ENCODE measurements at places on chromosomes 13 and 19. TPM values are rescaled to one million over a fixed set of nuclear protein-coding genes. Genes with fewer than 3 reads are reported as not detected.

DNA sequence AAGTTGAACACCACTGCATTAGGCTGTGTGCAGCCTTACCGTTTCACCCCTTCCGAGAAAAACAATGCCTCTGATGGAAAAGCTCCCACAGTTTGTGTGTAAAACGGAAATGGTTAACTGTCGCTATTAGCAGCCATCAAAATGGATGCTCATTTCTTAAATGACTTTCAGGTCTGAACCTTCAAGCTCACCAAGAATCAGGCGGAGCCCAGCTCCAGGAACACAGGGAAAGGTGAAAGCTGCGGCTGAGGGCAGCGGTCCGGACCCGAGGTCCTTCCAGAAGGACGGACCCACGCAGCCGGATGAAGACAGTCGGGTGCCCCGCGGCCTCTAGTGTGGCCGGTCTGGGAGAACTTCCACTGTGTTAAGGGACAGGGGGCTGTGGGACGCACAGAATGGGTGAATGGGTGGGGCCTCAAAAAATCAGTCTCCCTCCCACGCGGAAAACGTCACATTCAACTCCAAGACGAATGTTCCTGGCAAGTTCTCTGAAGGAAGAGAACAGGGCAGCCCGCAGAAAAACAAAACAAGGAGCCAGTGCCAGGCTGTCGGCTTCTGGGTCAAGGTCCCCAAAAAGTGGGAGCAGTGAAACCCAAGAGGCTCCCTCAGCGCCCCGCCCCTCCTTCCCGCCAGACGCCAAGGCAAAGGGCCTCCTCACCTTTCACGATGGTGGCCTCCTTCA is 4.9 kb downstream of the IRS2 start:
- DNase-seq: no peak

DNA sequence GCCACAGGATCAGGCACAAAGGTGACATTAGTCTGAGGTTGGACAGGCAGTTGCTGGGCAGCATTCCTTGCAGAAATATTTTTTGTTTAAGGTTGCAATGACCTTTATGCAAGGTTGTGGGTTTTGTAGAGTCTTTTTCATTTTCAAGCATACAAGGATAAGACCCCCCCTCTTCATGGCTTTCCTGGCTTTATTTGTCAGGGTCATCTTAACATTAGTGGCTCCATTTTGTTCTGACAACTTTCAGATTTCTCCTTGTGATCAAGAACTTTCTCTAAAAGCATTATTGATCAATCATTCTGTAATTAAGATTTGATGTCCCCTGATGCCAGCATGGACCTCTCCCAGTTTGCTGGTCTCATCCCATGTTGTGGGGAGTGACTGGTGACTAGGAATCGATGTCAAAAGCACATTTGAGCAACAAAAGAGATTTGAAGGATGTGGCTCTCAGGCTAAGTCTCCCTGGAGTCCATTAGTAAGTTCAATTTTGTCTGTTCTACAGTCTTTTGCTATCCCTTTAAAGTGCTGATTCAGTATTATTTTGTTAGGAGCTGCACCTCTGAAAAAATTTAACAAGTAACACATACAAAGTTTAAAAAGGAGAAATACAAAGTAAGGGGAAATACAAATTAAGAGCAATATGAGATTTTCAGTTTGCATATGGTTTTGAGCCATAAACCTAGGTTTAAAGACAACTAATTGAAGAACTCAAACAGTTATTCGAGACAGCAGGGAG is 5.3 kb downstream of the CARD8 start:
- DNase-seq: no peak

GRCh38 chr13:37349916-37350315 is 244.5 kb upstream of the CSNK1A1L start:
- DNase-seq: no peak

- peak; percentile 13 for DNase-seq
Measured at GRCh38 chr13:94433055-94433961, 46.2 kb downstream of the DCT start.

DNA sequence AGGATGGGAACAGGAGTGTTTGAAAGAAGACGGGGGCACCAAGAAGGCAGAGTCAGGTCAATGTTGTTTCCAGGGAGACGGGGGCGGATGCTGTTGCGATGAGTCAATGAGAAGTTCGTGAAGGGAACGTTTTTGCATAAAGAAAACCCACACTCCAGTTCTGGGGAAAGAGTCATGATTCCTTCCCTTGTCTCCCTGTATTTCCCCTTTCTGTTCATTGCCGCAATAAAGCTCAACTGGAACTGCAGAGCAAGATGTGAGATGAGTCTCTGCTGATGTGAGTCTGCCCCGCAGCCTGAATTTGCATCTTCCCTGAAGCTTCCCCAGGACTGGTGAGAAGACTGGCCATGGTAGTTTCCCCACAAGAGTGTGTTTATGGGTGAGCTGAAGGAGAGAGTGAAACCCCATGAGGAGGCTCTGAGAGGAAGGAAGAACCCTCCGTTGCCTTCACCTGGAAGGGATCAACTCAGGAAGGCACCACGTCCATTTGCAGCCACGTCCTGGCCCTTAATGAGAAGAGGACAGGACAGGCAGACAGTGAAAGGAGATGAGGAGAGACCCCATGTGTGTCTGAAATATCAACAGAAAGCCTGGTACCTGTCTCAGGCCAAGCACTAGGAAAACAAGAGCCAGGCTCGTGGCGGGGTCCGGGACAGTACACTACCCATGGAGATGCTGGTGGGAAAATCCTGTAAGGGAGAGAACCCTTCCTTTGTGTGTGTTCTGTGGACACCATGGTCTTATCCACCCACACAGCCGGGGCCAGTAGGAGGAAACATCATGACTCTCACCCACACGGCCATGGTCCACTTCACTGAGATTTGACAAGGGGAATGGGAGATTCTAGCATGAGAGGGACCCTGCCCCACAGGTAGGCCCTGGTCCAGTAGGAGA is 13.7 kb downstream of the LILRA1 start:
- no peak for DNase-seq

DNA sequence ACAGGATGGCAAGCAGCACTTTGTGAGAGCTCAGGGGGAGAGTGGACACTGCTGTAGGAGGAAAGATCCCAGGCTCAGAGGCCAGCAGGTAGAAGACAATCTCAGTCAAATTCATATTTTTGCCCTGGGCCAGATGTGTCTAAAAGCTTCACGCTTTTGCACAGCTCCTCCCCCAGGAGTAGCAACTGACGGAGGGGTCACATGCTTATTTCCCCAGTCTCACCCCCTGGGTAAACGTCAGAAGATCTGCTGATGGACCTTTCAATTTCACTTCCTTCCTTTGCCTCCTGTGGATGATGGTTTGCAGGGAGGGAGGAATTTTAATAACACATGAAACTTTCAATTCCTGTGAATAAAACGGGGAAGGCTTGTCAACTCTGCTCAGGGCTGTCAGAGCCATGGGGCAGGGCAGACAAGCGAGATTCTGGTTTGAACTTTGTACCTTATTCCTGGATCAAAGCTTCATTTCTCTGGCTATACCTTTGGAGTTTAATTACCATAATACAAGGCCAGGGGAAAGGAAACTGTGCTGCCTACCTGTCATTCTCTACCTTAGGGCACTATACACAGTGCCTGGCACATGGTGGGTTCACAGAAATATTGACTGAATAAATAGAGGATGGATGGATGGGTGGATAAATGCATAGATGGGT is 41.0 kb downstream of the POU4F1 start:
- DNase-seq: no peak

DNA sequence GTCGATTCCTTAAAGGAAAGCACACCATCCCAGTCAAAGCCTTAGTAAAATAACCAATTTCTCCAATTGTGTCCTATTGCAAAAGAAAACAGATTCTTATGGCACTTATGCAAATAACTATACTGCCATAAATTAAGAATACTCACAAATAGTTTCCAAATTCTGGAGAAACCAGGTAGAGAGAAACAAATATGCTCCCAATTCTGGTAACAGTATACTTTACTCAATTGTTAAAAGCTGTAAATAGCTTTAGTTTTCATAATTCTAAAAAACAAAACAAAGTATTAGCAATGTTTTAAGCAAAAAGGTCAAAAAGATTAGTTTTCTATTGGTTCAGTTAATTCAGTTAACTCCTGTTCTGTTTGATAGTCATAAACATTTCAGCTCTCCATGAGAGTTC is 18.2 kb upstream of the UBAC2 start:
- no peak for DNase-seq

GRCh38 chr19:2035590-2035991 is 15.5 kb downstream of the MKNK2 start:
- DNase-seq: no peak

DNA sequence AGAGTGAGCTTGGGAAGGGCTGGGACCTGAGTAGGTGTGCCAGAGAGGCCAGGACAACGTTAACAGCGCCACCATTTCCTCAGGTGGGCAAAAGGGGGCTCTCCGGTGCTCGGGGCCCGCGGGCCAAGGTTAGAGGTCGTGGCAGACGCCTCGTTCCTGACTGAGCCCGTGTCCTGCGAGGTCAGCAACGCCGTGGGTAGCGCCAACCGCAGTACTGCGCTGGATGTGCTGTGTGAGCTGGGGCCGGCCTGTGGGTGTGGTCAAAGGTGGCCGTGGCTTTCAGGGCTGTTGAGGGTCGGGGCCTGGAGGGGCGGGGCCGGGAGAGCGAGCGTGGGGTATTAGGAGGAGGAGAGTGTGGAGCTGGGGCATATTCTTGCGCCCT is 3.7 kb downstream of the KIRREL2 start:
- DNase-seq: no peak

DNA sequence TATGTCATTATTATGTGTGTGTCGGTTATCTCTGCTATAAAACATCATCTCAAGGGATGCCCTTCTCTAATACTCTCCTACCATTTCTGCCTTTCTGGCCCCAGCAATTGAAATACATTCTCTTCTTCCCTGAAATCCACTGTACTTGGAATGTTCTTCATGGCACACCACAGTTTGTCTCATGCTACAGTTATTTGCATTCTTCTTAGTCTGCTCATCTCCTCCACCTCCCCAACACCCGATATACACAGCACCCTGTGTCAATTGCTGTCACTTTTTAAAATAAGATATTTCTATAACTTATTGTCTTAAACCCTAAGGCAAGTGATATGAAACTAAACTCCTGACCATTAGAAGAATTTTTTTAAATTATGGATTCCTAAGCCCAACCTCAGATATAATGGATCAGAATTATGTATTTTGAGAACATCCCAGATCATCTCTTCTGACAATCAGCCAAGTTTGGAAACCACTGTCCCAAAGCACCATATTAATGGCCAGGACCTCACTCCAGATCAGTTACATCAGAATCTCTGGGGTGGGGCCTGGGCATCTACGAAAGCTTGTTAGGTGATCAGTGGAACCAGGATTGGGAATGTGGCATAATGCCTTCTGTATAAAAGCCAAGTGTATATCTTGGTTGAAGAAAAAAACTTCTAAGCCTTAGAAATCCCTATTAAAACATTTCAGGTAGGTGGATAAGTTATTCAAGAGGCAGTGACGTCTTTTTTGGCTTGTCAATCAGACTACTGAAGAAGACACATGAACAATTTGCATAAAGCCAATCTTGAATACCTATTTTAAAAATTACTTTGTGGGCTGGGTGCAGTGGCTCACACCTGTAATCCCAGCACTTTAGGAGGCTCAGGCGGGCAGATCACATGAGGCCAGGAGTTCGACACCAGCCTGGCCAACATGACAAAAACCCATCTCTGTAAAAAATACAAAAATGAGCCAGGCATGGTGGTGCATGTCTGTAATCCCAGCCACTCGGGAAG is 30.0 kb upstream of the KBTBD7 start:
- DNase-seq: no peak

- no peak for DNase-seq
Measured at GRCh38 chr13:80873589-80873988, 532.7 kb upstream of the SPRY2 start.

- DNase-seq: no peak
Measured at GRCh38 chr13:33087091-33087490, 70.9 kb downstream of the KL start.

DNA sequence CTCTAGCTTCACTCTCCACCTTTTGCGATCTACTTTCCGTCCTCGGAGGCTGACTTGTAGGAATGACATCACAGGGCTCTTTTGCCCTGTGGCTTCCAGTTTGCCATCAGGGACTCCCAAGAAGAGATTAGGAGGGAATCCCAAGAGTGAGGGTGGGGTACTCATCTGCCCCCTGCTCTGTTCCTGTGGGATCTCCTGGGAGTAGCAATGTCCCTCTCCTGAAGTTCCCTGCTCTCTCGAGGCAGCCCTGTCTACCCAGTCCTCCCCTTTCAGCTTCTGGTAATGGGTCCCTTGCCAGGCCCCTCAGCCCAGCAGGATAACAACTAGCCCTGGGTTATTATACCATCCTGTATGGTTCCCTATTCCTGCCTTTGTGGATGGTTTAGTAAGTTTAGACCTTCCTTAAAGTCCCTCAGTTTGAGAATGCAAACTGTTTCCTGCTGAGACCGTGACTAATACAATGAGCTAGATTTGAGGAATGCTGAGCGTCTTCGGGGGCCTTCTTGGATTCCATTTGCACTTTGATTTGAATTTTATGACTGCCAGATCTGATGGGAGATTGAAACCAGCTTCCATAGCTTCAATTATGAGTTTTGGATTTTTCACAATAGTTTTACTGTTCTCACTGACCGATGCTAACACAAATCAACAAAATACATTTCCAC is 73.7 kb upstream of the IPO5 start:
- no peak for DNase-seq

DNA sequence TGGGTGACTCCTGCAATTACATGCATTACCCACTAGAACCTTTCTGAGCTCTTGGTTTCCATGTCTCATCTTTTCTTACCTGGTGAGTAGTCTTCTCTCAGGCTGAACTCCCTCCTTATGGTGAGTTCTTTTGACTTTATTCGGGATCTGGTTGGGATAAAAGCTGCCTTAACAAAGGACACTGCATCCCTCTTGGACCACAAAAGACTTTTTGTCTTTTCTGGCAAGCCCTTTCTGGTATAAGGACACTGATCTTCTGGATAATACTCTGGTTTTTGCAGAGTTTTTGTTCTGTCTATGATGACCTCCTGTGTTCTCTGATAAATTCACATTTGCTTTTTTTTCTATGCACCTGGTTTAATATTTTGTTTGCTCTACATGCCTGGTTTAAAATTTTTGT is 66.7 kb downstream of the SLITRK1 start:
- DNase-seq: no peak

- DNase-seq: no peak
Measured at GRCh38 chr13:52454459-52454819, 839 bp upstream of the CKAP2 start.

GRCh38 chr19:30174791-30175190 is 197.4 kb upstream of the ZNF536 start:
- no peak for DNase-seq

- DNase-seq: no peak
Measured at GRCh38 chr19:1659084-1659427, 6.6 kb upstream of the TCF3 start.

GRCh38 chr19:18967358-18968146 is 26.5 kb upstream of the HOMER3 start:
- peak; percentile 54 for DNase-seq

HSPB6 gene
- 13.2 TPM for total RNA-seq

PLIN4 gene
- total RNA-seq: 0.85 TPM

OLFM2 gene
- total RNA-seq: 11.9 TPM

DACT3 gene
- total RNA-seq: 7.8 TPM

HIPK4 gene
- total RNA-seq: not detected

RFXAP gene
- total RNA-seq: 9.5 TPM

LCP1 gene
- 227 TPM for total RNA-seq

GGN gene
- 0.61 TPM for total RNA-seq

TUBB4A gene
- 2.1 TPM for total RNA-seq

SLC15A1 gene
- total RNA-seq: 1.4 TPM

SLC25A41 gene
- 0.28 TPM for total RNA-seq

MTUS2 gene
- total RNA-seq: 0.09 TPM

CPB2 gene
- total RNA-seq: not detected

ZNF358 gene
- 44.1 TPM for total RNA-seq

THSD8 gene
- total RNA-seq: 1.8 TPM

ZNF865 gene
- 5.1 TPM for total RNA-seq

All from lung (tissue), 17 donors.